ENCODE measurements at places on chromosomes 11 and 22. TPM values are rescaled to one million over a fixed set of nuclear protein-coding genes. Genes with fewer than 3 reads are reported as not detected.

Gene MFRP
- total RNA-seq, result not detected

DNA sequence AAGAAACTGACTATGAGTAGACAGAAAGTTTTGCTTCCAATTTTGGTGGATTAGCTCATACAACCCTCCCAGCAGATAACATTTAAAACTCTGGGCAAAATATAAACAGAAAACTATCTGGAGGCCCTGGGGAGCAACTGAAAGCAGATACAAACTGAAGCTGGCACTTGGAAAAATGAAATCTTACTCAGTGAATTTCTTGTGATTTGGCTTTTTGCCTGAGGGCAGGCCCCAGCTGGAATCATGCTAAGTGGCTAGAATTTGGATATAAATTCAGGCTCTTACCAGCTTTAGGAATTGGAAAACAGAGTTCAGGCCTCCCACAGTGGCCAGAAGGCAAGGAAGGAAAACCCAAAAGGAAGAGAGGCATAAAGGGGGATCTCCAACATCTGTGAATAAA is 85.8 kb downstream of the EFCAB6 start:
- no peak for DNase-seq

Gene MCAT
- 23.1 TPM for total RNA-seq

GRCh38 chr11:35723493-35723892 is 60.9 kb downstream of the TRIM44 start:
- no peak for DNase-seq

GRCh38 chr11:44379141-44380008 is 69.4 kb upstream of the ALX4 start:
- DNase-seq, result no peak

DNA sequence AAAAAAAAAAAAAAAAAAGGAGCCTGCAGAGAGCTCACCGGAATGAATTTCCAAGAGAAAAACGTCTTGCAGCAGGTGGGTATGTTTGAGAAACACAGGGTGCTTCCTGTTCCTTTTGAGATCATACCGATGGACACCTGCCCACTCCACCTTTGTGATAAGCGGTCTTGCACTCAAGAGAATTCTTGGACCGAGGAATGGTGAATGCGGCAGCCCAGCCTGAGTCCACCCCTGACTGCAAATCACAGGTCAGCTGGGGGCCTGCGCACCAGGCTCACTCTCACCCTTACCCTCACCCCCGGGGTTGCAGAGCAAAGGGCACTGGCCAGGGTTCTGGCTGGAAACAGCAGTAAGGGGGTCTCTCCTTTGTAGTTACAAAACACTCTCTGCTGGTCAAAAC is 16.8 kb upstream of the TEF start:
- no peak for DNase-seq

Gene GVQW3
- 16.5 TPM for total RNA-seq

Gene SLCO2B1
- not detected for total RNA-seq

- DNase-seq, result no peak
Measured at GRCh38 chr11:97979741-97980140, 1041.0 kb upstream of the CNTN5 start.

Gene MISFA
- total RNA-seq, result not detected

DNA sequence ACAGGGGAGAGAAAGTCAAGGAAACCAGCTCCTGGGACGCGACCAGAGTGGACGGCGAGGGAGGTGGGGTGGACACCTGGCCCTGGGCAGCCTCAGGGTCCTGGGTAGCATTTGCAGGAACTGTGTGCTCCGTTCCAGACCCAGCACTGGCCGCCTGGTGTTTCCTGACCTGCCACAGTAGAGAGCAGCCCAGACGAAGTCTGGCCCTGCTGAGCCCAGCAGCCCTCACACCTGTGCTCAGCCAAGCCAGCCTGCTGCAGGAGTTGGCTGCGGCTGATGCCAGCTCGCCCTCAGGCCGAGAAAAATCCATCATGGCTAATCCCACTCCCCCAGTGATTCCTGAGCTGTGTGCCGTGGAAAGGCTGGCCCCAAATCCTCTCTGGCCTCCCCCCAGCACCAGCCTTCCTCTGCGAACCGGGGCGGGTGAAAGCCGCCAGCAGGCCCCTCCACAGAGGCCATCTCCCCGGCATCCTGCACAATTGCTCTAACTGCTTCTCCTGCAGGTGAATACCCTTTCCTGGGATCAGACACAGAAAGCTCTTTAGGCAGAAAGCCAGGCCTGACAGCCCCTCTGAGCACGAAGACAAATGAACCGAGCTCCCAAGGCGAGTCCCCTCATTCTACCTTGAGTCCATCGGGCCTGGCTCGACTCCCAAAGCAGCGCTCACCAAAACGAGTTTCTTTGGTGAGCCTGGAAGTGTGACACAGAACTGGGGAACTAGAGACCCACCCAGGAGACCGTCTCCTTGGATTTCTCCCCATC is 88.6 kb downstream of the RTL6 start:
- DNase-seq, result no peak
